ENCODE measurements at places on chromosomes 3 and 15. TPM values are rescaled to one million over a fixed set of nuclear protein-coding genes. Genes with fewer than 3 reads are reported as not detected.

The RPP25 gene
- total RNA-seq = 2.8 TPM

The TRAK1 gene
- 67.1 TPM for total RNA-seq

The KNG1 gene
- total RNA-seq = not detected

The SPESP1 gene
- total RNA-seq = 19.8 TPM

The PLA2G4D gene
- 1.2 TPM for total RNA-seq

The CNTN6 gene
- total RNA-seq = not detected

The RGMA gene
- total RNA-seq = 46.0 TPM

- DNase-seq = no peak
These were observed 4.1 kb downstream of the FBN1 start for GRCh38 chr15:48641416-48641815.

DNA sequence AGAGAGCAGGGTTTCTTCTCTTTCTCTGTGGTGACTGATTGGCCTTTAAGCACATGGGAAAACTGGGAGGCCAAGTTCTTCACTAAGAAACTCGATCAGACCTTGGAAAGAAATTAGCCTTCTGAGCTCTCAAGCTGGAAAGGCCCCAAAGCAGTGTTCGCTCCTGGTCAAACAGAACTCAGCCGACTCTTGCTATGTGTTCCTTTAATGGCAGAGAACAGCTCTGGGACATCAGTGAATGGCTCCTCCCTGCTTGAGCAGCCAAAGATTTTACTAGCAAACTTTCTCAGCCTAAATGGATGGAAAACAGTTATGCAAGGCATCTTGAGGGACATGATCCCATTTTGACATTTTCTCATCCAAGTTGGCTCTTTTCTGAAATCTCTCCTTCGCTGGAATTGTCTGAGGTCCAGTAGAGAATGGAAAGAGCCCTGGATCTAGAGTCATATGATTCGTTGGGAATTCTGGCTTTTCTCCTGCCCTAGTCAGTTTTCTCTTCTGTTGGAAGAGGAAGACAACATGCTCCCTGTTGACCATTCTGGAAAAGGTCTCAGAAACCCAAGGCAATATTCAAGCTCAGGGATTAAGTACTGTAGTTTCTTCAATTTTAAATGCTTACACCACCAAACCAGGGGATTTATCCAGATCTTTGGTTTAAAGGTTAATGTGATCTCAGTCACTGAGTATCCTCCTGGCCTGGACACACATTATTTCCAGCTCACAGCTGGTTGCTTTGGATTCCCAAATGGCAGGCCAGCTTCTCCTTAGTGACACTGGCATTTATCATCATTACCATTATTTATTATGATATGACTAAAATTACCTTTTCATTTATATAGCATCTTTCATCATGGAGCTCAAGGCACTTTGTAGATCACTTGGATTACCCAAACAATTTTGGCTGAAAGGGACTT, 319.6 kb downstream of the AGBL1 start:
- no peak for DNase-seq

DNA sequence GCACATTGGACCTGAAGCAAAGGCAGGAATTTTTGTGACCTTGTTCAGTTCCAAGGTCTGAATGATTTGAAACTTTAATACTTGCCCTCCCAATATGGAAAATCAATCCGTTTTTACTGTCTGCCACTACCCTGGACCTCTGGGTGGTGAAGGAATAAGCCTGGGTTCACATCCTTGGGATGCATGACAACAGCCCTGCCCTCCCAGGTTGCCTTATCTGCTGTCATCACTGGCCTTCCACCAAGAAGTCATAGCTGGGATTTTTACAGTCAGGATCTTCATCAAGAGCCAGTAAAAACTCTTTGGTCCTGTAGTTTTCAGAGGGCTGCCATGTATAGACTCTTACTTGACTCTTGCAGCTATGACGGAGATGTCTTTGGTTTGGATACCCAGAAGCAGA, 128.6 kb downstream of the MYLK start:
- no peak for DNase-seq

DNA sequence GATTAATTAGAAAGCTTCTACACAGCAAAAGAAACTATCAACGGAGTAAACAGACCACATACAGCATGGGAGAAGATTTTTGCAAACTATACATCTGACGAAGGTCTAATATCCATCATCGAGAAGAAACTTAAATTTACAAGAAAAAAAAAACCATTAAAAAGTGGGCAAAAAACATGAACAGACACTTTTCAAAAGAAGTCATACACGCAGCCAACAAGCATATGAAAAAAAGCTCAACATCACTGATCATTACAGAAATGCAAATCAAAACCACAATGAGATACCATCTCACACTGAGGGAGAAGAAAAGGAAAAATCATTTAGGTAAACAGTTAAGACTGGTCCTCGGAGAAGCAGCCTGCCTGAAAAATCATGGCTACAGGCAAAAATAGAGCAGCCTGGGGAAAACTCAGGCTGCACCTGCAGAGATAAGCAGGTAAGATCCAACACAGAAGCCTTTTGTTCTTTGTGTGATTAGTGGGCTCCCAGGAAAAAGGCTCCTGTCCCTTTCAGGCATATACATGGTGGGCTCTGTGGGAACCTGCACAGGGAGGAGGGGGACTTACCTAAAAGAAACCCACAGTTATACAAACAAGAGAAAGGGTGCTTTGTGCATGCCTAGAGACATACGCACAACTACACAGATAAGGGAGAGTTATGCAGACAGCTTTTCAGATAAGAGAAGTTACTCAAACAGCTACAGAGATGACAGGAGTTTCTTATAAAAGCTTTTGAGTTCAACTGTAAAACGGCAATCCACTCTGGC, 49.3 kb downstream of the C3orf70 start:
- DNase-seq = no peak

- no peak for DNase-seq
These were observed 41.0 kb upstream of the CGNL1 start for GRCh38 chr15:57335293-57335715.

DNA sequence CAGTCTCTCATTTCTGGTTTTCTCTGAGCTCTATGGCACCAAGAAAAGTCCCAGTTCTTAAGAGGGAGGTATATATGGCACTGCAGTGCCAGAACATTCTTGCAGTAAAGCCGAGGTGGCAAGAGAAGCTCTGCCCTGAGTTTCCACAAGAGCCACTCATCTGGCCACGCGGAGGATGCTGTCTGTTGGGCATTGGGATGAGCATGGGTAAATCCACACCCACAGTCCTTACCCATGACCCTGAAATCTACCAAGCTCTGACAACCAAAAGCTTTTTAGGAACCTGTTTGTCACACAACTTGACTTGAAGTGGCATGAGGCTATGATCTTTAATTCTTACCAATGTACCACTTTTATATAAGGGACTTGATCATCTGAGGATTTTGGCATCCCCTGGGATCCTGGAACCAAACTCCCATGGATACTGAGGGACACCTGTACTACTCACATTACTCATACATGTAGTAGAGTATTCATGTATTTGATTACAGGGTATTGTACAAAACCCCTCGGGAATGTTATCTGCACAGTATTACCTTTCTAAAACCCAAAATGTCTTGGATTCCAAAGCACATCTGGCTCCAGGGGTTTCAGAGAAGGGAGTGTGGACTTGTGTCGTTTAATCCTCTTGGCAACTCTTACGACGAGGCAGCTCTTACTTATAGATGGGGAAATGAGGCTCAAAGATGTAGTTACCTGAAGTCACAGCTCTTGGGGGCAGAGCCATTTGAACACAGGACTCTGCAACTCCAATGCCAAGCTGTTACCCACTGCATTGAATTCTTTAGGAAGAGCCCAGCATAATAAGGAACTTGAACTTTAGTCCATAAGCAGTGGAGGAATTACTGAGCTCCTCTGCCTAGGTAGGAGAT, 8.8 kb downstream of the RPL32 start:
- no peak for DNase-seq

DNA sequence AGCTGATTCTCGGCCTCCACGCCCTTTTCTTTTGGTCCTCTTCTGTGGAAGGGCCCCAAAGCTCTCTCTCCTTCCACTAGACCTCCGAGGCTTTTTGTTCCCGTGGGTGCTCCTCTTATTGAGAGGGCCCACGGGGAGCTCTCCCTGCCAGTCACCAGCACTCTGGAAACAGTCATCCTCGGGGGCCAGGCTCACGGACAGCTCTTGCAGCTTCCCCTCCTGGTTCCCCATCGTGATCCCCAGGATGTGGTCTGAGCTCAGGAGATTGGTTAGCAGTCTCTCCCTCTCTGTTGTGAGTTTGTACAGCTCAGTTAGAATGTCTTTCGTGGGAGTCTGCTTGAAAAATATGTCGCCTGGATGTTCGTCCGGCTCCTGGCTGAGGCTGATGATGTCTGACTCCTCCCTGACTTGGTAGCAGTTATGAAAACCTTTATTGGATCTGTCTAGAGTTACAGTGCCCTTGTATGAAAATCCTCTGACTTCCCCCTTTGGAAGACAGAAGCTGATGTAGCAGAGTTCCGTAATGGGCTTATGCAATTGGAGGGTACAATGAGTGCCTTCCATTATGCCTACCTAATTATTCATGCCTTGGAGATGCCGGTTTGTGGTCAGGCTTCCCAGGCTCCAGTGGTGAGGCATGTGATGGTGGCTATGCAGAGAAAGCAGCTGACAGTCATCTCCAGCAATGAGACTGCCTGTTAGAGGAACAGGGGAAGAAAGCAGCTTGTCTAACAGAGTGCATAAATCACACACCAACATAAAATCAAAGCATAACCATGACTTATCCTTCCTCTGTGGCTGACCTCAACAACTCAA, 40.0 kb downstream of the FMN1 start:
- no peak for DNase-seq

DNA sequence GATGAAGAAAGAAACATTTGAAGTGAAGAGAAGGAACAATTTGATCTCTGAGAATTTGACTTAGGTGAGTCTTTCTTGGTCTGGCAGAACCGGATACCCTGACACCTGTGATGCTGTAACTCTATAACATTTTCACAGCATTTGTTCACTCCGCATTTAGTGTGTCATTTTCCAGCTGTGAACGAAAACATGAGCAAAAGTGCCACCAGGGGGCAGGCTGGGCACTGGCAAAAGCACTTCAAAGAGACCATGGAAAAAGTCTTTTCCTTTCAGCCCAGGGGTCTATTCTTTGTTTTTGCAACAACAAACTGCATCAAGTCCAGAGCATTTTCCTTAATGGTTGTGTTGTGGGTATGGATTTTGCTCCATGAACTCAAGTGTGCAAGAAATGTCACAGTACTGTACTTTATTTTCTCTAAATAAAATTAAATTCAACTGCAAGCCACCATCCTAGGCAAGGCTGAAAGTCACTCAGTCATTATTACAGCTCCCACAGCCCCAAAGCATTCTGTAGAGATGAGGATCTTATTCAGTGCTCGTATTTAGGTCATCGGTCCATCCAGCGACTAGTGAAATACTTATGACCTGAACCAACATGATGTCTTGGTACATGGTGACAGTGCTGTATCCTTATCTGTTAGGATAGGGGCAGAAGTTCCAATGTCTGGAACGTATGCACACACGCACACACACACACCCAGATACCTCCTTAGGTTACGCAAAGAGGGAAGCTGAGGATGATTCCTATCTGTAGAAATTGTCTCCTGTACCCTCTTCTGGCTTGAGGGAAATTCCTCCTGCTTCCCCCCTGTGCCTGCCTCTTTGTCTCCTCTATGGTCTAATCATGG, 125.5 kb downstream of the GADL1 start:
- DNase-seq = peak; percentile 76

DNA sequence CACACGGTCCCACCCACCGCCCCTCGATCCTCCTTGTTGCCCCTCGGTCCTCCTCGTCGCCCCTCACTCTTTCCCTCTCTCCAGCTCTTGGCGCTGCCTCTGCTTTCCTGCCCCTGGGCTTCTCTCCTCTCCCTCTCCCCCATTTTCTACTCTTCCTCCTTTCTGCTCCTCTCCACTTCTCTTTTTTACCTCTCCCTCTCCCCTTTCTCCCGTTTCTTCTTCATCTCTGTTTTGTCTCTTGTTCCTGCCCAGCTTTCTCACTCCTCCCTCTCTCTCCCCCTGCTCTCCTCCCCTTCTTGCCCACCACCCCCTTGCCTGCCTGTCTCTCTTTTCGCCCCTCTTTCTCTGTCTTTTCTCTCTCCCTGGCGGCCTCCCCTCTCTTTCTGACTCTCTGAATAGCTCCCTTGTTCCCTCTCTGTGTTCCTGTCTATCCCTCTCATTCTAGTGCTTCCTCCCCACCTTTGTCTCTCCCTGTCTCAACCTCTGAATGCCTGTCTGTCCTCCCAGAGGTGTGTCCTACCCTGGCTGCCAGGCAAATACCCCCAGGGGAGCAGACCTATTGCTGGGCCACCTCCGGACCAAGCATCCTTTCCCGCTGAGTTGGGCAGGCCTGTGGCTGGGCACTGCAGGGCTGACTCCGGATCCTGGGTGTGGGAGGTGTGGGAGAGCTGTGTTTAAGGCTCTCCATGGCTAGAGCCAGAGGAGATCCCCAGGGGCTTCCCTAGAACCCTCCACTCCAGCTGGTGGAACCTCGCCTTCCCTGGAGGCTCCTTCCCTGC, 41.0 kb downstream of the EPHB3 start:
- peak; percentile 59 for DNase-seq

- DNase-seq = peak; percentile 82
These were observed 49.2 kb downstream of the CYFIP1 start for GRCh38 chr15:22930782-22931484.

GRCh38 chr15:75346796-75347221, at the start of gene NEIL1:
Gene NEIL1, plus strand, starts transcription at chr15:75347039. Its CDS starts 1,867 bp downstream, at chr15:75348906.
- no peak for DNase-seq

DNA sequence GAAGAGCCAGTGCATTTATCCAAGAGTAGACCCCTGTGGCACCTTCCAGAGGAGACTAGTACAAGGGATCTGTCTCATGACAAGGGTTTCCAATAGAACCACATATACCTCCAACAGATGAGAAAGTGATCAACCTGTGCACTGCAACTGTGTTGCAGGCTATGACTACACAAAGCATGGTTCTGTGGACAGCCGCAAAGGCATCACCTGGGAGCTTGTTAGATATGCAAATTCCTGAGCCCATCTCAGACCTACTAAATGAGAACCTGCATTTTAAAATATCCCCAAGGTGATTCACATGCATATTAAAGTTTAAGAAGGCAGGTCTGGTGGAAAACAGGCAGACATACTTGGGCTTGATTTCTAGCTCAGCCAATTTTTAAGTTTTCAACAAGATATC, 368.7 kb downstream of the FOXP1 start:
- DNase-seq = no peak

DNA sequence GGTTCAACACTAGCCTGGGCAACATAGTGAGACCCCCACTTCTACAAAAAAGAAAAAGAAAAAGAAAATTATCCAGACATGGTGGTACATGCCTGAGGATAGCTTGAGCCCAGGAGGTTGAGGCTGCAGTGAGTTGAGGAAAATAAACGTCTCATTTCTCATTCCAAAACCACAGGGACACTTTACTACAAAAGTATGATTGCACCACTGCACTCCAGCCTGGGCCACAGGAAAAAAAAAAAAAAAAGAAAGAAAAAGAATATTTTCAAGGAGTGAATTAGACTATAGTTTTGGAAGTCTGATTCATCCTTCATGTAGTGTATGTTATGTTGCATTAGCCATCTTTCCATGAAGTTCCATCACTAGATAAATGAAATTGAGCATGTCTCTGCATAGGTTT, 149.5 kb upstream of the THBS1 start:
- DNase-seq = no peak

Measured in stomach (tissue), 19 donors.